Thymus (tissue), 14 donors: ENCODE measurements at places on chromosomes 7 and 10. TPM values are rescaled to one million over a fixed set of nuclear protein-coding genes. Genes with fewer than 3 reads are reported as not detected.

PANK1 gene
- 6.5 TPM for total RNA-seq

DNA sequence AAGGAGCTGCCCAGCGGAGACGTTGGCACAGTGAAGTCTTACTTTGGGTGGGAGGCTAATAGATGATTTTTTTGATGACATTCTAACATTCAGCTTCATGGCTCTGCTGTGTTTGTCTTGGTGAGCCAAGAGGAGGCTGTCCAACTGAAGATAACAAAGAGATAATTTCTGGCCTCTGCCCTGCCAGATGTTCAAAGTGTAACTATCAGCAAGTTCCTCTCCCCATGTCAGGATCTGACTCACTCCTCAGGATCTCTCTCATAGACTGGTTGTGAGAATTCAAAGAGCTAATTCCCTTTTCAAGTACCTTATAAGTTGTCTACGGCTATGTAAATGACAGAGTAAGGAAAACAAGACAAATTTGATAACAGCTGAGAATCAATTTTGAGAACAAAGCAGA, 1340.9 kb downstream of the XPNPEP1 start:
- no peak for DNase-seq

GRCh38 chr10:79142522-79143309, 74.0 kb downstream of the ZMIZ1 start:
- DNase-seq = peak; percentile 33

DNA sequence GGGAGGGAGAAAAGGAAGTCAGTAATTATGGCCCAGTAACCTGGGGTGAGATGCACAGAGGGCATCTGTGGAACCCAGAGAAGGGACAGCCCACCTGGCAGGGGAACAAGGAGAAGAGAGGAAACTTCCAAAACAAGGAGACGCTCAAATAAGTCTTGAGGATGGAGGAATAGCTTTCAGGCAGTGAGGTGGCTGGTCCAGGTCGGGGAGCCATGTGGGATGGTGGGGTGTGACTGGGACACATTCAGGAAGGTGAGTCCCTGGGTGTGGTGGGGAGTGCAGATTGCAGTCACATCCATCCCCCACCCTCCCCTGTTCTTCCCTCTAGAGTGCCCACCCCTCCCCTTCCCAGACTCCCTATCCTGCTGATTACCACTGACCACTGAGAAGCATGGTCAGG, 175.4 kb downstream of the GRID1 start:
- no peak for DNase-seq

DNA sequence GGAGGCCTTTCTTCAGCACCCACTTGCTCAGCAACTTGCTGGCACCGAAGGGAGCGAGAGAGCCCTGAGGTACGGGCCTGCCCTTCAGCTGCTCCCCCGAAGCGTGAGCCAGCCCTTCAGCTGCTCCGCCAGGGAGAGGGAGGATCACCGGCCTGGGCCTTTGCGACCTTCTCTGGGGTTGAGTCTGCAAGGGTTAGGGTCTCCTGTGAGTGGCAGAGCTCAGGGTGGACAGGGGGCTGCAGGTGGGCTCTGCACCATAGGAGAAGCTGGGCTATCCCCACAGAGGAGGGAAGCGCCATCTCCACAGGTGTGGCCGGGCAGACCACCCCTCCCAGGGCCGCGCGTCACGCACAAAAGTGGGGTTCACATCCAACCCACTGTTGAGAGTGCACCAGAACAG, 490.6 kb upstream of the FOXK1 start:
- no peak for DNase-seq

CACNB2 gene
- 0.85 TPM for total RNA-seq

HILPDA gene
- total RNA-seq = 9.0 TPM

GRCh38 chr10:28375399-28376354, 72.8 kb upstream of the MPP7 start:
- no peak for DNase-seq

GRCh38 chr10:132462463-132463332, 65.7 kb downstream of the PWWP2B start:
- DNase-seq = no peak

DNA sequence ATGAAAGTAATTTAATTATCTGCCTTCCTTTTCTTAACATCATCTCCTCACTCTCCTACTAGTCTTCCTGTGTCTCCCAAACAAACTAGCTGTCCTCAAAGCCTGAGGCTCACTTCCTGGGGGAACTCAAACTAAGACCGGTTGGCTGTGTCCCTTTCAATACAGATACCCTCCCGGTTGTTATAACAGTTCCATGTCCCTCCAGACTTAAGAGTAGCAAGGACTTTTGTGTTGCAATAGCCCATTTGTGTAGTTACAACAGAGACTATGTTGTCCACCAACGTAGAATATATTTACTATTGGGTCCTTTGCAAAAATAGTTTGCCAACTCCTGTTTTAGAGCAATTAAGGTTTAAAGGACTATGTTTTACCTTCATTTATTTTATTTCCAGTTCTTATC, 8.6 kb upstream of the TARP start:
- DNase-seq = no peak

GRCh38 chr7:110964775-110965174, 126.2 kb upstream of the LRRN3 start:
- DNase-seq = no peak

GRCh38 chr10:88866454-88866853, 13.6 kb upstream of the STAMBPL1 start:
- no peak for DNase-seq

GRCh38 chr7:23604296-23604640, 7.1 kb downstream of the CCDC126 start:
- DNase-seq = no peak

GRCh38 chr10:44864051-44864450, 47.1 kb upstream of the TMEM72 start:
- DNase-seq = no peak

GRCh38 chr7:93920496-93921182, 896 bp upstream of the GNG11 start:
- no peak for DNase-seq

- no peak for DNase-seq
Observed at GRCh38 chr7:46165276-46165675, 244.2 kb upstream of the IGFBP3 start.

DNA sequence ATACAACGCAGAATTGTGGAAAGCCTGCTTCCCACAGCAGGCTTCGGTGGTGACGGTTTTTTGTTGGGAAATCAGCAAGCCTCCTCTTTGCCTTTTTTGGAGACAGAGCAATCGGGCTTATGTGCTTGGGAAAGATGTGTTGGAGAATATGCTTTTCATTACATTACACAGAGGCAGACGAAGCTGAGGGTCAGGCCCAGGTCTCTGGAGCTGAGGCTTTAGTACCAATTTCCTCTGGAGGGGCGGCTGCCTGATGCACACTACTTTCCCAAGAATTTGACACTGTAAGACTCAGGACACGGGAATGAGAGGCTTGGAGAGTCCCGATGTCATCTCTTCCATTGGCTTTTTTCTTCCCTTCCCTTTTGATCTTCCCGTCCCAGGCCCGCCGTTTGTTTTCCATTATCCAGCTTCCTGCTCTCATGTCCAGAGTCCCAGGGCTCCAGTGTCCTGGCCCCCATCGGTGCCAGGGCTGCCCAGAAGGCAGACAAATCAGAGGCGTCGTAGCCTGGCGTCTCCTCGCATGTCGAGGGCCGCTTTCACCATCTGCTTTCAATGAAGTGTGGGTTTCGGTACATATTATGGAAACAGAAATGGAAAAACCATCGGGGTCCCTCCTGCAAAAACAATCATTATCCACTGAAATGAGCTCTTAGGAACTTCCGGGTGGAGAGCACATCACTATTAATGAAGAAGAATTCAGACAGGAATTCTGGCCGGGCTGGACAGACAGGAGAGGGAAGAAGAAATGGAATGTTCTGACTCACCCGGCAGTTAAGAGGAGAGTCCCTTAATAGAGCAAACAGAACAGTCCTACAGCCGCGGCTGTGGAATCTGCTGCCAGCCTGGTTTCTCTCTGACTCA, 123.0 kb upstream of the JCAD start:
- no peak for DNase-seq

DNA sequence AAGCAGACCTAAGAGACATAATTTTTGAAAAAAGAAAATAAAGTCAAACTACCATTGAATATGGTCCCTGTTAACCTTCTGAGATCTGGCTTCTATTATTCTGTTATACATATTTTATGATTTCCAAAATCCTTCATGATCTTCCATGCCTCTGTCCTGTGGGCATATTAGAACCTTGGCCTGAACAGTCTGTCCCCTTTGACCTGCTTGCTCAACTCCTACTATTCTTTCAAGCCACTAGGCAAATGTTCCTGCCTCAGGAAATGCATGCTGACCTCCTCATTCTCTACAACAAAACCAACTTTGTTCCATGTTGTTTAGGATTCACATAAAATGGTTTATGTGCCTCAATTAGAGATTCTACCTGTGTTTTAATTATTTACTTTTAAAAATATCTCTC, 544.8 kb upstream of the LRRTM3 start:
- no peak for DNase-seq

DNA sequence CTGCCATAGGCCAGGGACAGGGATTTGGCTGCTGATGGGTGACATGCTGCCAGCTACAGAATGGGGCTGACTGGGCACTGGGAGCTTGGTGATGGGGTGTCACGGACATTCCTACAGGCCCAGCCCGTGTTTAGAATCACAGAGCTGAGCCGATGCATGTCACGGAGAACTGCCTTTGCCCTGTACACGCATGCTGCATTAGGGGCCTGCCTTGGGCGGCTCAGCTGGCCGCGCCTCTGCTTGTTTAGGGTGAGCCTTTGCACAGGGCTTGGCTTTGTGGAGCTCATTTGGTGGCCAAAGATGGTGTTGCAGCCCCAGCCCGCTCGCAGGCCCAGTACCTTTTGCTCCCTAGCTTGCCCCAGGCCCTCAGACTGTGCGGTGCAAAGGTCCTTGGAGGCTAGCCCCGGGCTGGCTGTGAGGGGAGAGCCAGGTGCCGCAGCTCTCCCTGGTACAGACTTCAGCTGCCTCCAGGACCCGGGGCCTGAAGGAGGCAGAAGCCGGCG, 108.4 kb upstream of the BTBD16 start:
- DNase-seq = no peak

GRCh38 chr10:3495281-3495680, 289.7 kb downstream of the KLF6 start:
- no peak for DNase-seq

VPS26A gene
- total RNA-seq = 14.6 TPM

GRCh38 chr7:140661124-140661523, 11.6 kb upstream of the ADCK2 start:
- no peak for DNase-seq

GRCh38 chr7:109246330-109247077, 676.8 kb downstream of the DNAJB9 start:
- DNase-seq = no peak

- DNase-seq = no peak
Observed at GRCh38 chr7:96328016-96328415, 6.1 kb upstream of the SLC25A13 start.

DNA sequence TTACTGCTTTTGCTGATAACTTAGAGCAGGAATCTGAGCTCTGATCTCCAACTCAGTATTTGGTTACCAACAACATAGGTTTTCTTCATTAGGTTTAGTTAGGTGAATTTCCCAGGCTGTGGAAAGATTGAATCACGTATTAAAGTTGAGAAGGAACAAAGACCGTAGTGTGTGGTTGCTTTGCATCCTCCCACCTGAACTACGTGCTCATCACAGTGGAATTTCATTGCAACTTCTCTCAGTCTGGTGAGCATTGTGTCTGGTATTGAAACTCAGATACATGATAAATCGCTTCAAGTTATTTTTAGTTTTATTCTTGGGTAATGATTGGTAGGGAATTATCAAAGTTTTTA, 139.4 kb upstream of the AKR1E2 start:
- DNase-seq = no peak

- DNase-seq = no peak
Observed at GRCh38 chr7:28607855-28608193, 195.5 kb downstream of the CREB5 start.

DNA sequence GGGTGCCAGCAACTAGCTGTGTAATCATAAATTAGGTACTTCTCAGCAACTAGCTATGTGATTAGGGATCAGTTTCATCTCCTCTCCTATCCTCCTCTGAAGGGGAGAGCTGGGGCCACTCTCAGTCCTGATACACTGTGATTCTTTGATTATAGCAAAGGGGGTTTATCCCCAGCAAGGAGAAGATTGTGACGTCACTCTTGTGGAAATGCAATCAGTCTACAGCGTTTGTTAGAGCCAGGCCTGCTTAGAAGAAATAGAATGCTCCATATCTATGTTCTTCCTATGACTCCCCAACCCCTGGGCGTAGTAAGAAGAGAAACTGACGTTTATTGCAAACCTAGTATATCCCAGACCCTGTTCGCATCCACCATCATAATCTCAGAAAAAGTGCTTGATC, 308.2 kb downstream of the GFRA1 start:
- DNase-seq = no peak

IFIT3 gene
- total RNA-seq = 33.4 TPM

GRCh38 chr10:29470355-29470705, 164.4 kb downstream of the SVIL start:
- DNase-seq = no peak

HABP2 gene
- total RNA-seq = 0.19 TPM

CDC123 gene
- 122 TPM for total RNA-seq

GRM3 gene
- total RNA-seq = 0.05 TPM

TMEM273 gene
- total RNA-seq = 10.2 TPM

CYP3A7 gene
- total RNA-seq = 0.99 TPM

CYP26C1 gene
- total RNA-seq = 0.28 TPM

PRR15 gene
- total RNA-seq = 0.09 TPM
